Stimulated activated CD8-positive, alpha-beta memory T cell treated with anti-CD3 and anti-CD28 coated beads, Interleukin-4, amount 100 ng/mL, for 4 hours (primary cell): ENCODE measurements at places on chromosomes 12 and 14.

- no peak for DNase-seq
Measured at GRCh38 chr12:102977945-102978706, 20.7 kb downstream of the ASCL1 start.

DNA sequence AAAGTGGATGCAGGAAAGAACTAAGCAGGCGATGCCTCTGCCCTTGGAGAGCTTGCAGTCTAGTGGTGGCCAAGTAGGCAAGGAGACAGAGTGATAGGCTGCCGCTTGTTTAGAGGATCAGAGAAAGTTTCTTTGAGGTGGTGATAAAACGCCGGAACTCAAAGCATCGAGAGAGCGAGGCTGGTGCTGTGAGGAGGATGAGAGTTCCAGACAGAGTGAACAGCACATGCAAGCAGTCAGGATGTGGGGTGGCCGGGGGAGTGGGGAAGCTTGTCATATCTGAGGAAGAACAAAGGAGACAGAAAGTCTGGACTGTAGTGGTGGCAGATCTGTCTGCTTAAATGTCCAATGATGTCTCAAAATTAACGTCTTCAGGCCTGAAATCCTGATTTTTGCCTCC is 319.7 kb downstream of the SNAPC1 start:
- no peak for DNase-seq

DNA sequence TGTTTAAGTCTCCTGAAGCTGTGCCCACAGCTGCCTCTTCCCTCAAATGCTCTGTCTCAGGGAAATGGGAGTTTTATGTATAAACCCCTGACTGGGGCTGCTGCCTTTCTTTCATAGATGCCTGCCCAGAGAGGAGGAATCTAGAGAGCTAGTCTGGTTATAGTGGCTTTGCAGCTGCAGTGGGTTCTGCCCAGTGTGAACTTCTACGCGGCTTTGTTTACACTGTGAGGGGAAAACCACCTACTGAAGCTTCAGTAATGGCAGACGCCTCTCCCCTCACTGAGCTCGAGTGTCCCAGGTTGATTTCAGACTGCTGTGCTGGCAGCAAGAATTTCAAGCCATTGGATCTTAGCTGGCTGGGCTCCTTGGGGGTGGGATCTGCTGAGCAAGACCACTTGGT is 36.9 kb downstream of the SCYL2 start:
- no peak for DNase-seq

GRCh38 chr14:73829526-73830431 is 21.9 kb upstream of the PTGR2 start:
- no peak for DNase-seq

GRCh38 chr12:128531170-128531569 is 264.2 kb downstream of the TMEM132C start:
- DNase-seq, result no peak

DNA sequence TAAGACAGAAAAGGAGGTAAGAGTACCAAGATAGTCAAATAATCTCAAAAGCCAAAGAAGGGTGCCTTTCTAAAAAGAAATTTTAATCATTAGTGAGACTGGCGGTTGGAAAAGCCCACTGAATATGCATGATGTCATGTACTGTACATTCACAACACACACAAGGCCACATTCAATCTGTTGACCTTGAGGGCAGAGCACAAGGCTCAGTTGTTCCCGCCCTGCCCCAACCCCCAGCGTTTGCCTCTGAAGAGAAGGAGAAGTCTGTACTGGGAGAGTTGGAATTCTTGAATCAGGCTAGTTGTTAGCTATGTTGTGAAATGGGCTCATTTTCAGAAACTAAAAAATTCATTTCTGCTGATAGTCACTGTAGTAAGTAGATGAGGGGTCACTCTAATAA is 50.2 kb upstream of the NID2 start:
- DNase-seq, result no peak

DNA sequence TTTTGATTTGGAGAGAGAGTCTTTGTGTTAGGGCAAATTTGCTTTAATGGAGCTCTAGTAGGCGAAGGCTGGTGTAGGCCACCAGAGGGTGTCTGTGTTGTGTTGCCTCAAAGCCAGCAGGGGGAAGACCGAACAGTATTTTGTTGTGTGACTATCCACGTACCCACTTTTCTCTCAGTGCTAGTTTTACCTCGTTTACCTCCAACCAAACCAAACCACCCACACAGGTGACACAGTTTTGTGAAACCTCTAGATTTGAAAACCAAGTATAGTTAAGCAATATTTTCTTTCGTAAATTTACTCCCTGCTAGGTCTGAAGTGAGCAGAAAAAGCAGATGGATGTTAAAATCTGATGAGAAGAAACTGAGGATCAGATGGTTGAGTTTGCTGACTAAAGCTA is 36.3 kb upstream of the NPFF start:
- no peak for DNase-seq

DNA sequence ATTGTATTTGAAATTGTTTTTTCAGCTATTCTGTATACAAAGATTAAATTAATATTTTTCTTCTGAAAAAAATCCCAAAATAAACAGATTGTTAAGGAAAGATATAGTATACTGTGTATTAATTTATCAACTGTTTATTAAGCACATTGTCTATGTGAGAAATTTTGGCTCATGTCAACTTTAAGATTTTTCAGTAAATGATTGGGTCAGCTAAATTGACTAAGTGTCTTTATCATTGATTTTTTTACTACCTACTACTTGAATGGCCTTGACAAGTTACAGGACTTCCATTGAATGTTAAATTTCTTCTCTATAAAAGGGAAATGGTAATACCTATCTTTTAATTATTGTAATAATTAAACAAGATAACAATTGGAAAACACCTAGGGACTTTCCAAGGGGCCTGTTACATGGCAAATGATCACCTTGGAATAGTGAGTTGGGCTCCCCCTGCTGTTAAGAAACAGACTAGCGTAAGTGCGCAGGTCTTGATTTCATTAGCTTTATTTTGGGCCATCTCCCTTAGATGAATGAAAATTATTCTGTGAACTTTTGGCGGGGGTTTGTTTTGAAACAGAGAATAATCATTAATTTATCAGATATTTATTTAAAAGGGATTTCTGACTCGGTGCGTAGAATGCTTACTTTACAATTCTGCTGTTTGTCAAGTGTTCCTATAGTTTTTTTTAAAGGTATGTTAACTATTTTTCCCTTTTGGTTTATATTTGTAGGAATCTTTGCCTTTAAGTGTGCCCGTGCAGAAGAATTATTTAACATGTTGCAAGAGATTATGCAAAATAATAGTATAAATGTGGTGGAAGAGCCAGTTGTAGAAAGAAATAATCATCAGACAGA is 14.5 kb upstream of the CCT2 start:
- peak; percentile 36 for DNase-seq

DNA sequence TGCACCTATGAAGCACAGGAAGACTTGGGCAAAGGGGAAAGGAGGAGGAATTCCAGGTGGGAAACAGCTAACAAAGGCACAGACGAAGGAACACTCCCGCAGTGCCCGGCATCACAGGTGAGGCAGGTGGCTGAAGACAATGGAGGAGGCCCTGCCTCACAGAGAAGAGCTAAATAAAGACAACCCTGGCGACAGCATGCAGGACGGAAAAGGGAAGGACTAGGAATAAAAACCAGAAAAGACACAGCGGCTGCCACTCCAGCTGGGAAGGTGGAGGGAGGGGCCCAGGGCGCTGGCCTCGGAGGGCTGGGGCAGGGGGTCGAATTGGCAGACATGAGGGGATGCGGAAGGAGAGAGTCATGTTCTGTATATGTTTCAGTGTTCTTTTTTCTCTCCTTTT is 43.0 kb upstream of the ANO2 start:
- no peak for DNase-seq

- DNase-seq, result no peak
Measured at GRCh38 chr12:47950856-47951468, 12.4 kb upstream of the TMEM106C start.

DNA sequence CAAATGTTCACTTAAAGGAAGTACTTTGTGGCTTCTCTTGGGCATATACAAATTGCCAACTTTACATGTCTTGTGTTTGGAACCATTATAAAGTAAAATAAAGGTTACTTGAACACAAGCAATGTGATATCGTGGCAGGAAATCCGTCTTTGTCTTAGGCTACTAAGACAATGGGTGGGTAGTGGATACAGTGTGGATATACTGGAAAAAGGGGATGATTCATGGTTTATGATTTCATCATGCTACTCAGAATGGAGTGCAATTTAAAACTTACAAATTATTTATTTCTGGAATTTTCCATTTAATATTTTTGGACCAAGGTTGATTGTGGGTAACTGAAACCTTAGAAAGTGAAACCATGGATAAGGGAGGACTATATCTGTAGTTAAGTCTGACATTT is 48.4 kb downstream of the MYRFL start:
- DNase-seq, result no peak

DNA sequence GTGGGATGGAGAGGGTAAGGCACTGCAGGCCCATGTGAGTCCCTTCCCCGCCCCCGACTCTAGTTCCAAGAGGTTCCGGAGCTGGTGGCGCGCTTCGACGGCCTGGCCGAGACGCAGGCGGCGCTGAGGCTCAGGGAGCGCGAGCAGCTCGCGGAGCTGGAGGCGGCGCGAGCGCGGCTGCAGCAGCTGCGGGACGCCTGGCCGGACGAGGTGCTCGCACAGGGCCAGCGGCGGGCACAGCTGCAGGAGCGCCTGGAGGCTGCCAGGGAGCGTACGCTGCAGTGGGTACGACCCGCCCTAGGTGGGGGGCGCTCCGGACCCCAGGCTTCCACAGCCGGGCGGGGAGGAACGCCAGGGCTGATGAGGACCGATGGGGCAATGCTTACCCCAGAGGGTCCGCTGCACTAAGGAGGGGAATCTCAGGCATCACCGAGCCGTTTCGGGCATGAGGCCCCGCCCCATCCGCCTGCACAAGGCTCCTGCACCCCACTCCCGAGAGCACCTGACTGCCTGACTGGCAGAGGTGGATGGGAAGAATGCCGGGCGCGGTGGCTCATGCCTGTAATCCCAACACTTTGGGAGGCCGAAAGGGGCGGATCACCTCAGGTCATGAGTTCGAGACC is 4.9 kb downstream of the CFAP73 start:
- DNase-seq, result no peak

DNA sequence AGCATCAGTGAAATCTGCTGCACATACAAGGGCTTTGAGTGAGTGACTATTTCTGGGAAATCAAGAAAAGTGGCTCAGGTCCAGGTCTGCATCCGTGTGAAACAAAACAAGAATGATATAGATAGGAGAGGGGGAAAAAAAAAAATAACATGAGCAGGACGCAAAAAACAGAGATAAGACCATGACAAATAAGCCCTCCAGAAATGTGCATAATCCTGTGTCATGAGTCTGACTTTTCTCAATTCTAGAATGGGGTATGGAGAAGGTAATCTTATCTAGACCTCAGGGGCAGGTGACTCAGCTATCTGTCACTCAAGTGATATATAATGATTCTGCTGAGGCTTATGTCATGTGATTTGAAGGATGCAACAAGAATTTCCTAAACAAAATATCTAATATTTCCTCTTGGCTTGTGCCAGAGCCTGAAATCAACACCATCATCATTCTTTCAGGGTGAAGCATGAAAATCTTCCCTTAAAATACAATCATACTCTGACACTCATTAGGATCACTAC is 250.0 kb downstream of the PHLDA1 start:
- DNase-seq, result no peak

DNA sequence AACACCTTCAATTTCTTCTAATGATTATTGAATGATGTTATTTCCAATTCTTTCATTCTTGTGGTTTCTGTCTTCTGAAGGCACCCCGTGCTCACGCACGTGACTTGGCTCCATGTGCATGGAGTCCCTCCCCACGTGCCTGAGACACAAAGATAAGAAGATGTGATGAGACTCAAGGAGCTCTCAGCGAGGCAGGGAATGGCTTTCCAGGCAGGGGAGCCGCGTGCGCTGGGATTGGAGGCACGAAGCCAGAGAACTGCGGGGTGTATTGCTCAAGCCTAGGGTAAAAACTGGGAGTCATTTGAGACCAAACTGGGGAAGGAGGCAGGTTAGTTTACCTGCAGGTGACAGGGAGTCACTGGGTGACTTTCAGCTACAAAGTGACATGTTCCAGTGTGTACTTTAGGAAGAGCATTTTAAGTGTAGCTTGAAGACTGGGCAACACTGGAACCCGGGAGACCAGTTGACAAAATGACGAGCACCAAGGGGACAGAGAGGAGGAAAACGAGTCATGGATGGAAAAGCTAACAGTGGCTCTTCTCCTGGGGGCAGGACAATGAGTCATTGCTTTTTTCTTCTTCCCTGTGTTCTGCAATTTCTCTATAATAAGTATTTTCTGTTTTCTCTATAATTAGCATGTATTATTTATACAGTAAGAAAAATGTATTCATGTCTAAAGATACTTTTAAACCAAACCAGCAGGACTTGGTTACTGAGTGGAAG is 311.7 kb upstream of the FKBP4 start:
- DNase-seq, result no peak

DNA sequence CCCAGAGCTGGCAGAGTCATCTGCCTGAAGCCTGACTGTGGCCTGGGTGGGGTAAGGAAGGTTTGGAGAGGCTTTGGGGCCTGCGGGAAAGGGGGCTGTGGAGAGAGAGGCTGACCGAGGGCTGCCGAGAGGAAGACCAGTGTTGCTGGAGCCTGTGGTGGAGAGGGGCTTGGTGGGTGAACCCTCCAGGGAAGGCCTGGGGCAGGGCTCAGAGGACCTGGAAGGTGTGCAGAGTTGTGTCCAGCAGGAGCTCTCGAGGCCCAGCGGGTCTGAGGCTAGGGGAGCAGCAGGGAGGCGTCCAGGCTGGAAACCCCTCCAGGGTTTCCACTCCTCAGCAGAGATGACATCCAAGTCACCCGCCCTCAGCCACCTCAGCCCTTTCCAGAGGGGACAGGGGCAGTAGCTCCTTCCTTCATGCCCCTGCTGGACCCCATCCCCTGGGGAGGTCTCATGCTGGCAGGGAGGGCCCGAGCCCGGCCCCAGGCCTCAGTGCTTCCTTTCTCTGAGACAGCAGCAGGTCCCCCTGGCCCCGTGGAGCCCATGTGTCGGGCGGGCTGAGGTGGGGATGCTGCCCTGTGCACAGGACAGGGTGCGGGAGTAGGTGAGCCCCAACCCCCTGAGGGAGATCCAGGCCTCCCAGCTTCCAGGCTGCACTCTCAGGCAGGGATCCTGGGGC is 8.4 kb downstream of the CEP170B start:
- no peak for DNase-seq

DNA sequence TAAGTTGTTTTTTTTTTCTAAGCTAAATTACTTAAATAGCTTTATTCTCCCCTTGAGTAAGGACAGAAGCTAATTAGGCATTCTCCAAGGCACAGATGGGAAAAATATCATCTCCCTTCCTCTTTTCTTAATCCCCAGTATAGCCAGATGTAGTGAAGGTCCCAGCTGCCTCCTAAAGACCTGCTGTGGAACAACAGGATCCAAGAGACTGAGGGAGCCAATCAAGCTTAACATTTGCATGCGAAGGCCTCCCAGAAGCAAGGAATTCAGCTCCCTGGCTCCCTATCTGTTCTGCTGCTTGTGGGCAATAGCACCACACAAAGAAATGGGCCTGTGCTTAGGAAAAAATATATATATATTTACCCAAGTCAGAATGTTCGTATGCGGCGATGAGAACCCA is 255.2 kb downstream of the SYT1 start:
- no peak for DNase-seq
